NCI-H1417 (cell line): ENCODE measurements at places on chromosomes 2 and 18.

DNA sequence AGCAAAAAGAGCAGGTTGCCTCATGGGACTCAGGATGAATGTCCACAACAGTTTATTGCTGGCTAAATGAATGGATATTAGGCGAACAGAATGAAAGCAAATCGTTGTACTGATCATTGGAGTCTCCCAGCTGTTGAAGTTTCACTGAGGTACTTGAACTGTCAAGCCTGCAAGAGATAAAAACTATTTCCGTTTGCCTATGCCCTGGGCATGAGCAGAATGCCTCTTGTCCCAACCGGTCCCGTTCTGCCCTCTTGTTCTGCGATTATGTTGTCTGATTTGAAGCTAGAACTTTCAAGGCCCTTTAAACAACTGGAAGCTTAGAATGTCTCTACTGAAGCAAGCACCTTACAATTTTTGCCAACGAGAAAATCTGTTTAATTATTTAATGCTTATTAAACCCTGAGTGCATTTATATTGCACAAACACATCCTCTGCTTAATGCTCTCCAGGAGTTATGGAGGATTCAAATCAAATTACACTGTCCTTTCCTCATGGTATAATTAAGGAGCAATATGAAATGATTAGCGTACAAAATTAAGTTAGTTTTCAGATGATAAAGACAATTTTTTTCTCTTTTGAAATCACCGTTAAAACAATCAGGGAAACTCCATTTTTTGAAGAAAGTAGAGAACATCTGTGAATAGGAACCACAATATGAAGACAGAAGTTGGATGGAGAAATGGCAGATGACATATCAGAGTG is 17.7 kb downstream of the QPCT start:
- no peak for DNase-seq

GRCh38 chr2:214577769-214578168 is 166.9 kb downstream of the VWC2L start:
- no peak for DNase-seq

GRCh38 chr2:172849519-172850217 is 114.0 kb downstream of the RAPGEF4 start:
- DNase-seq: no peak

DNA sequence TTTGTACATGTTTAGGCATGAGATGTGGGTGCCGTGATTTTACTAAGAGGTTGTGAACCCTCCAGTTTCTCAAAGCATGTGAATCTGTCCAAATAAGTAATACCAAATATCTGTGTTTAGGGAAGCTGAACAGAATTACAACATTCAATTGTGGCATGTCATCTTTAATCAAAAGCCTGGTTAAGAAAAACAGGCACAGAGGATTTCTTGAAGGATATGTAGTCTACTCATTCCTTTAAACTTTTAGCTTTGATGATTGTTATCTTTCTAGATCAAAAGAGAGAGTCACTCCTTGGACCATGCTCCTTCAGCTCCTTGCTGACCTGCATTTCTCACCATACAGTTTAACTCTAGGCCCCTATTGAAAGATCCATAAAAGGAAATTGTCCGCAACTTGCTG is 296.8 kb downstream of the STK39 start:
- DNase-seq: no peak

- no peak for DNase-seq
These were observed 108.4 kb downstream of the COPS8 start for GRCh38 chr2:237194081-237194480.

DNA sequence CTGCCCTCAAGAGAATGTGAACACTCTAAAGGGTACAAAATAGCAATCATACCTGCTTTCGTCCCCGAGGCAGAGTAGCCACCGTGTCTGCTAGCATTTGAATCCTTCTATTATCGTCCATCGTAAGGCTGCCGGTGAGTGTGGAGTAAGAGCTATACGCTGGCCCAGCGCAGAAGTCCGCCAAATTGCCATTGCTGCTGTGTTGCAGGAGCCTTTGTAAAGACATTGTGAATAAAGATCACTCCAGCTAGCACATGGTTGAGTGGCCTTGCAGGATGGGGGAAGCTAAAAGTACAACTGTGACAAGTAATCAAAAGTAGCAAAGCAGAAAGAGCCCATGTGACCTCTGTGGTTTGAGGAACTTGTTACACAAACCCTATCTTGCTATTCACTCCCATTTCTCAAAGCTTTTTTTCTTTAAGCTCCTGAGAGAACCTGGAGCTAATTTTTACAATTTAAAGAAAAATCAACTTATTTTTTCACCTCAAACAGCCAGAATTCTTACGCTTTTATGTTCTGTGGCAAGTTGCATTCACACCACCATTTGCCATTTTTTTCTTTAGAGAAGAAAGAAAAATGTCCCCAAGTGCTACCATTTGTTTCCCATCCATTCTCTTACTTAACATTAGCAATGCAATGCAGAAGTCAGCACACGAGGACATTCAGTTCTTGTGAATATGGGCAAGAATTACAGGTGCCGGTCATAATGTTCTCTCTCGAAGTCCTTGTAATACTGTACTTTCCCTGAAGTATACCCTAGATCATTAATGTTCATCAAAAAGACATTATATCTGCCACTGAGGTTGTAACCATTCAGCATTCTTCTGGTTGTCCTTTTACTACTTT is at the start of gene CYTIP:
Gene CYTIP (minus strand): TSS at position 295 of the 846 bp plus-strand sequence. CDS start 69 bp downstream, at position 226.
- DNase-seq: no peak

- no peak for DNase-seq
These were observed 609.5 kb upstream of the SLC8A1 start for GRCh38 chr2:41061356-41061755.

GRCh38 chr18:30957066-30957465 is 85.5 kb downstream of the DSC3 start:
- DNase-seq: no peak

DNA sequence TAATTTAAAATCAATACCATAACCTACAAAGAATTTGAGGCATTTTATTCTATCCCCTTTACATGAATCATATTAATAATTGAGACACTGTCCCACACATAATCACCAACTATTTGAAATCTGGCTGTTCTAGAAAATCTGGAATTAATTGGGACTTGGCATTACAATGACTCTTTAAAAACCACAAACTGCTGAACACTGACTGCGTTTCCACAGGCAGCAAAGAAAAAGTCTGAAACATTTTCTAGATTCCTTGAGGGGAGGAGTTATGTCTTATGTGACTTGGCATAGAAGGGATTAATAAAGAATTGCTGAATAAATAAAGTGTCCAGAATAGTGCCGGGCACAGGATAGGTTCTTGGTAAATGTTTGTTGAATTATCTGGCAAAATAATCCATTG is 61.4 kb downstream of the GPR39 start:
- no peak for DNase-seq

GRCh38 chr2:199596549-199596948 is 138.8 kb upstream of the SATB2 start:
- peak; percentile 25 for DNase-seq

GRCh38 chr2:194328456-194328855 is 1328.6 kb upstream of the SLC39A10 start:
- no peak for DNase-seq

DNA sequence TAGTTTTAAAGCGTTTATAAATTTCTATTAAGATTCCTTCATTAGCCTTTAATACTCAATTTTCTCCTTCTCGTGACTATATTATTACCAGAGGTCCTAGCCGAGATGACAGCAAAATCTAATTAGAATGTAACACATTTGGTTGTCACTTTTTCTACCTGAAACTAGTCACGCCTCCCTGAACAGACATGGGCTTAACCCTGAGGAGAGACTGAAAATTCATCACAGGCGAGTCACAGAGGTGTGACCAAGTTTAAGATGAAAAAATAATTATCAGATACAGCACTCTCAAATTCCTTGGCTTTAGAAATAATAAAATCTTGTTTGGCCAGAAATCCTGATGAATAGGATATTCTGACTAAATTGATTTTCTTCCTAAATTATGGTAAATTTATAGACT is 834.4 kb upstream of the SLC39A10 start:
- no peak for DNase-seq

GRCh38 chr2:221521233-221521845 is 50.8 kb downstream of the EPHA4 start:
- no peak for DNase-seq

DNA sequence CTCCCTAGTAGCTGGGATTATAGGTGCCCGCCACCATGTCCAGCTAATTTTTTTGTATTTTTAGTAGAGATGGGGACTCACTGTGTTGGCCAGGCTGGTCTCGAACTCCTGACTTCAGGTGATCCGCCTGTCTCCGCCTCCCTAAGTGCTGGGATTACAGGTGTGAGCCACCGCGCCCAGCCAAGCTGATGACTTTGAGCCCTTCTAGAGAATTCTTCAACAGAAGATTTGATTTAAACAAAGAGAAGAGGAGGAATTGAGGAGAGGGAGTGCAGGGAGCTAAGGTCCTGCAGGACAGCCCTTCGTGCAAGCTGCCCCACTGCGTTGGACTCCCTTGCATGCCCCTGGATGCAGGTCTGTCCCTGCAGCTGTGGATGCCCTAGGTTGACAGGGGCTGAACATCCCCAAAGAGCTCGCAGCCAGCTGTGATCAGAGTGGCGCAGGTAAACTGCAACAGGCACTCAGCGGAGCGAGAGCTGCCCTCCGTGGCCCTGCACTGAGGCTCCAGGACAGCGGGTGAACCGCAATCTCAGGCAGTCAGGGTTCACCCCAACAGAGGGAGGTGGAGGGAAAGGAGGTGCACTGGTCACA is 13.7 kb downstream of the ADRA2B start:
- DNase-seq: no peak

GRCh38 chr18:36782710-36783109 is 46.1 kb downstream of the TPGS2 start:
- DNase-seq: no peak

DNA sequence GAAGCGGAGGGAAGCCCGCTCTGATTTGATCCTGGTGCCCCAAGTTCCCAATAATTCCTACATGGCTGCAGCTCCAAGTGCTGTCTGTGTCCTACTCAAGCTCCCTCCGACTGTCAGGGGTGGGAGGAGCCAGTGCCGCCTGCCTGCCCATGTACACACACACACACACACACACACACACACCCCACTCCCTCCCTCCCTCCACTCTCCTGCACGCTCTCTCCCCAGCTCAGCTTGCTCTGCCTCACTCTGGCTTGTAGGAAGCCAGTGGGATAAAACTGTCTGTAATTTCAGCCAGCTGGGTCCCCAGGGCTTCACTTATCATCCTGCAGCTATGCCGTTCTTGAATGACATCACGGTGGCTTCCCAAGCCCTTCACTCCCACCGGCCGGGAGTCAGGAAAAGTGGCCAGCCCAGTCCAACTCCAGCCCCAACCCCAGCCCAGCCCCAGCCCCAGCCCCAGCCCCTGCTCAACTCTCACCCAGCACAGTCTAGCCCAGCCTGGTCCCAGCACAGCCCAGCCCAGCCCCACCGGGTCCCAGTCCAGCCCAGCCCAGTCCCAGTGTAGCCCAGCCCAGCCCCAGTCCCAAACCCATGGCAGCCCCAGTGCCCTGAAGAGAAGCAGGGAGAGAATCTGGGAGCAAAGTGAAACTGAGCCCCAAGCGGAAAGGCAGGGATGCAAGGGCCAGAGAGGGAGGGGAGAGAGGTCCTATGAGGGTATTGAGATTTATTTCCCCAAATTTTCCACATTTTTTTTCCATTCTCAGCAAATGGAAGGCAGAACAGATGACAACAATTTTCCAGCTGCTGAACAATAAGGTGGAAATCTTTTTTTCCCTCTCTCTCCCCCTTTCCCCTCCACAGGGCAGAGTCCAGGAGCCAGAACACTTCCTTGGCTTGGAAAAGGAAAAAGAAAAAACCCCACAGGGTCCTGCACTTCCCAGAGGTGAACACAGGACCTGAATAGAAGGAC is 144.0 kb downstream of the TNS1 start:
- DNase-seq: peak; percentile 63

- DNase-seq: no peak
These were observed 18.8 kb downstream of the PSD4 start for GRCh38 chr2:113192459-113193100.

GRCh38 chr2:215439404-215439803 is 3.5 kb upstream of the FN1 start:
- no peak for DNase-seq

DNA sequence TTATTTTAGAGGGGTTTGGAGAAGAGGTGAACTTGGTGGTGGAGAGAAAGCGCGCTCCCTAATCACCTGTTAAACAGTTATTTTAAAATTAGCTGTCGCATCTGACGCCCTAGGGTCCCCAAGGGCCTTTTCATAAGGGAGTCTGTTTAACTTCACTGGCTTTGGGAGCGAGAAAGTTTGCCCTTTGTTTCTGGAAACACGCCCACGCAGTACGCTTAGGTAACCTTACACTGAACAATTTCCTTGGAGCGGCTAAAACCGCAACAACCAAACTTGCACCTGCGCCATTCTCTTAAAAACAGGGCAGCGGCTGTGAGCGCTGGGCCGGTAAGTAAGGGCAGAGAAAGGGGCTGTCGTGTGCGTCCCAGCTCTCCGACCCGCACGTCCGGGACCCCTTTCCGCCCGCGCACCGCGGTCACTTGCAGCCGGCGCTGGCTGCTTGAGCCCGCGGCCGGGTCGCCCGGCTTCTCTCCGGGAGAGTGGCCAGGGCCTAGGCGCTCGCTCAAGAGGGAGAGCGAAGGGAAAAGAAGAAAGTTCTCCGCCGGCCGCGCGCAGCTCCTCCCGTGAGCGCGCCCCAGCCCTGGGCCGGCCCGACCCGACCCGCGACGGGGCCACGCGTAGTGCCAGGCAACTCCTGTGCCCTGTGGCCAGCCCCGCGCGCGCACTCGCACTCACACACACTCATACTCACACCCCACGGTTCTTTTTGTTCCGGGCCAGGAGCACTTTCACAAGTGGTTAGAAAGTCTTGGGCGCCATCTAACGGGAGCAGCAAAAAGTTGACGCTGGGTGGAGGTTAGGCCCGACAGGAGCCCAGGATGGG is 19.2 kb downstream of the POU3F3 start:
- no peak for DNase-seq

DNA sequence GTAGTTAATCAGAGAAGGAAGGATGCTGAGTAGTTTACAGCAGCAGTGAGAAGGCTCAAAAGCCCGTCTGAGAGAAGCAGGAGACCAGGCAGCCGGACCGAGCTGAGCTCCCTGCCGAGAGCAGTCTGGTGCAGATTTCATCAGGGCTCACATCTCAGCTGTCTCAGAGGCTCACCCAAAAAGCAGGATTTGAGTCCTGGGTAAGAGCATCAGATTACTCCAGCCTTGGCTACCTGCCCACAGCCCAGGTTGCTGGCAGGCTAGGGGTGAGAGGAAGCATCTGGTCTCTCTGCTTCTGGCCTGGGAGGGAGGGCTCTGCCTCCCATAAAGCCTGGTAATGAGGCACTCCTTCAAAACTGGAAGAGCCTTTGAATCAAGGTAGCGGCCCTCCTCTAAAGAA is 140.5 kb downstream of the ST6GAL2 start:
- peak; percentile 61 for DNase-seq

DNA sequence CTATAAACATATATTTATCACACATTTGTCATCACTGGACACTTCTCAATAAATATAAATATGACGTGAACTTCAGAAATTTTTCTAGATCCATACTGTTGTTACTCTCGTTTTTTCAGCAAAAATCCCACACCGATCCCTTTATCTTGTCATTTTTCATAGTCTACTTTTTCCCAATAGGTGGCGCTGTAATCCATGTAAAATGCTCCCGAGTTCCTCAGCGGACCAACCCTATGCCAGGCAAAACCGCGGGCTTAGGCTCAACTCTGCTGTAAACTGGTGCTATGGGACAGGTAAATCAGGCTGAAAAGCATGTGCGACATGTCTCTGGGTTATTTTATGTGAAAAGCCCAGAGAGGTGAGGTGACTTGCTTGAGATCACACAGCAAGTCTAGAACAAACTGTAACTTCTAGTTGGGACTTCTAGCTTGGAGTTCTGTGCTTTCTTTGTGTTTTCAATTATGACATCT is 104.0 kb downstream of the COBLL1 start:
- DNase-seq: peak; percentile 56
